ENCODE measurements at places on chromosomes 3 and 15.
A peak's percentile ranks its signal among the peaks of the same experiment; 100 is the strongest.

DNA sequence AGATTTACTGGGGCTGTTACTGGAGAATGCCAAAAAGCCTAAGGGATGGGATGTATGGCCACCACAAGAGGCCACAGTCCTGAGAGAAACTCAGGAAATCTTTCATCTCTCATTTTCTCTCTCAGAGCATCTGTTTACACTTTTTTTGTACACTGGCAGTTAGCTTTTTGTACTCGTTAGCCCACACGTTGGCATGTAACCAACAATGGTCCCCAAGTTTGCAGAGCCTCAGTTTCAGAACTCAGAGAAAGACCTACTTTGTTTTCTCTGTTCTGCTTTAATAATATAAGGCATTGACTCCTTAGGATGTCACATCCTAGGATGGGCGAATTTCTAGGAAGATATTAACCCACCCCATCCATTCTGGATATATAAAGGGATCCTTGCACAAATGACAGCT is 183.5 kb downstream of the SUCNR1 start:
- DNase-seq: no peak

DNA sequence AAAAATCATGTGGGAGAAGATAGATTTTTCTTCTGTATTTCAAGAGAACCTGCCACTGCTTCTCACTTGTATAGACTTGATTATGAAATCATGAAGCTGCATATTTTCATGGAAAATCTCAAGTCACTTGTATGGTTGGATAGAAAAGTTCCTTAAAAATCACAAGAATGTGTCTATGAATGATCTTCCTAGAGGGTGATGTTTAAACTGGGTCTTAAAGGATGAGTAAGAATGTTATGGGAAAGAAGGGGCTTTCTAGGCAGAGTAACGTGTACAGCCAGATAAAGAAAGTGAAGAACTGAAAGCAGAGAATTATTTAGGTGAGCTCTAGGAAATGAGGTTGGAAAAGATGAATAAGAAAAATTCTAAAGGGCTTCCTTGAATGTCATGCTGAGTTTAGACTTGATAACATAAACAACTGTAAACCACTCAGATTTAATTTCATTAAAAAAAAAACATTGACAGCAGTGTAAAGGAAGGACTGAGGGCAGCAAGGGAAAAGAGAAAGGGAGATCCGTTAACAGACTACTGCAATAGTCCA is 5.0 kb downstream of the CD47 start:
- no peak for DNase-seq

- no peak for DNase-seq
These were observed 537.8 kb downstream of the OTOL1 start for GRCh38 chr3:162034368-162034767.

DNA sequence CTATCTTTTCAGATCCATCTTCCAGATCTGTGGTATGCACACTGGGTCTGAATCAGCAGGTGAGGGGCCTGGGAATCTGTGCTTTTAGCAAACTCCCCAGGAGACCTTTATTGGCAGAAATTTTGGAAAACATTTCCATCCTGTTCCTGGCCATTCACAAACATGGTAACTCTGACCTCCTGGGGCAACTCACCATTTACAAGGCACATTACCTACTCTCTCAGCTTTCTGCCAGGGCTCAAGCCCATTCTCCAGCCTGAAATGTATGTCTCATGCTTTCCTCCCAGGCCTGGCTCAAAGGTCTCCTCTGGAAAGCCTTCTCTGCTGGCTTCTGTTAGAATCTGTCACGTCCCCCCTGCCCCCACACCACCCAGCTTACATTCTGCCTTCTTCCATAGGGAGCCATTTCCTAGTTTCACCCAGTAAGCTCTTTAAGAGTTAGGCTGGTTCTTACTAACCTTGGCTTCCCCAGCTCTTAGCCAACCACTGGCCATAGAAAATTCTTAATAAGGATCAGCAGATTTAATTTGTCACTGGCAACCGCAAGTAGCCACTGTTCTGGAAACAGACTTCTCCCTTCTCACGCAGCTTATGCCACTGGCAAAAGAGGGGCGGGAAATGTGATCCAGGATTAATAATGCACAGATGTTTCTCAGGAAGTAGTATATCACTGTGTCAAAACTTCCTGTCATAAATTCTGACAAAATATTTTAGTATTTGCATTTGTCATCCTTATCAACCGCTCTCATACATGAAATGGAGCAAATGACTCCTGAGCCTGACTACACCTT is 55.0 kb downstream of the RORA start:
- DNase-seq: no peak

DNA sequence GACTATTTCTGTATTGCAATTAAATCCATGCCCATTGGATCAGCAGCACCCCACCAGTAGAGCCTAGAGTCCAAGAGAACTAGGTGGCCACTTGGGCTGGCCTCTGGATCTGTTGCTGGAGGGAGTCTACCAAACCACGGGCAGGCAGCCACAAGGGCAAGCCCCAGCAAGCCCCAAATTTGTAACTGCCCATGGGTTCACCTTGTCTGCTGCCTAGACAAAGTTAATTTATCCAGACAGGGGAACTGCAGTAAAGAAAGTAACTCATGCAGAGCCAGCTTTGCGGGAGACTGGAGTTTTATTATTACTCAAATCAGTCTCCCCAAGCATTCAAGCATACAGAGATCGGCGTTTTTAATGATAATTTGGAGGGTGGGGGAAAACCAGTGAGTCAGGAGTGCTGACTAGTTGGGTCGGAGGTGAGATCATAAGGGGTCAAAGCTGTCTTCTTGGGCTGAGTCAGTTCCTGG is 74.0 kb upstream of the TERB2 start:
- DNase-seq: peak; percentile 61
